ENCODE measurements at places on chromosomes 2 and 18.
A peak's percentile ranks its signal among the peaks of the same experiment; 100 is the strongest.

- DNase-seq, result peak; percentile 25
Observed at GRCh38 chr2:54176577-54176976, 61.2 kb downstream of the ACYP2 start.

GRCh38 chr18:31631526-31631925 is 39.8 kb downstream of the TTR start:
- DNase-seq, result no peak

- DNase-seq, result no peak
Observed at GRCh38 chr2:52445686-52446085, 1321.9 kb upstream of the CHAC2 start.

GRCh38 chr2:9897846-9898245 is 53.6 kb upstream of the GRHL1 start:
- no peak for DNase-seq

- DNase-seq, result no peak
Observed at GRCh38 chr18:11992096-11992790, 10.9 kb downstream of the IMPA2 start.

DNA sequence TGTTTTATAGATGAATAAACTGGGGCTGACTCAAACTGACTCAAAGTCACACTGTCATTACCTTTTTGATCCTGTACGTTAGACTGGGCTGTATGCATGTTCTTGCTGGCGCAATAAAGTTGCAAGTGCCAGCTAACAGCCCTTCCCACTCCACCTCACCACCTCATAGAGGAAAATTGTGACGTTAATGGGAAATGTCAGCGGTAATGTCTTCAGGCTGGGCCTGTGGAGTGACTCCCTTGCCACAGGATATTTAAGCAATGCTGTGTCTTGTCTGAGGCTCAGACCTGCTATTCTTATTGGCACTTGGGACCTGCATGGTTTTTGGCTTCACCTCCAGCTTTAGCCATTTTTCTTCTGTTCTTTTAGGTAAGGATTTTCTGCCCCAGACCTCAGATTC is 25.2 kb upstream of the CASP10 start:
- no peak for DNase-seq
